ENCODE measurements at places on chromosomes 5 and 9.

- DNase-seq = no peak
These were observed 258.1 kb downstream of the CTNND2 start for GRCh38 chr5:11646141-11646540.

DNA sequence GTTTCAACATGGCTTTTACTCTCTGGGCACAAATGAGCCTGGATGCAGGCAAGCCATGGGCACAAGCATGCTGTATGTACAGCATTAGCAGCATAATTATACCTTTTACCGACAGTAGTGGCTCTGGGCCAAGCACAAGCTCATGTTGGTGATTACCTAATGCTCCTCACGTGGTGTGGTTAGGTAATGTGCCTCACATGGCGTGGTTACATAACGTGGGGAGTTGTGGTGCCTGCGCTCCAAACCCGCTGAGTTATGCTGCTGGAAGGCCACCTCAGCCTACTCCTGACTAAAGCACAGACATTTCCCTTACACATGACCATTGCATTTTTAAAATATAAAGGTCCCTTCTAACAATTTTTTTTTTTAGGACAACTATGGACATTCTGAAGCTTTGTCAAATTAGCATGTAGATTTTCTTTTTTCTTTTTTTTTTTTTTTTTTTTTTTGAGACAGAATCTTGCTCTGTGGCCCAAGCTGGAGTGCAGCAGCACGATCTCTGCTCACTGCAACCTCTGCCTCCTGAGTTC, 794.0 kb downstream of the EFNA5 start:
- DNase-seq = peak; percentile 78

DNA sequence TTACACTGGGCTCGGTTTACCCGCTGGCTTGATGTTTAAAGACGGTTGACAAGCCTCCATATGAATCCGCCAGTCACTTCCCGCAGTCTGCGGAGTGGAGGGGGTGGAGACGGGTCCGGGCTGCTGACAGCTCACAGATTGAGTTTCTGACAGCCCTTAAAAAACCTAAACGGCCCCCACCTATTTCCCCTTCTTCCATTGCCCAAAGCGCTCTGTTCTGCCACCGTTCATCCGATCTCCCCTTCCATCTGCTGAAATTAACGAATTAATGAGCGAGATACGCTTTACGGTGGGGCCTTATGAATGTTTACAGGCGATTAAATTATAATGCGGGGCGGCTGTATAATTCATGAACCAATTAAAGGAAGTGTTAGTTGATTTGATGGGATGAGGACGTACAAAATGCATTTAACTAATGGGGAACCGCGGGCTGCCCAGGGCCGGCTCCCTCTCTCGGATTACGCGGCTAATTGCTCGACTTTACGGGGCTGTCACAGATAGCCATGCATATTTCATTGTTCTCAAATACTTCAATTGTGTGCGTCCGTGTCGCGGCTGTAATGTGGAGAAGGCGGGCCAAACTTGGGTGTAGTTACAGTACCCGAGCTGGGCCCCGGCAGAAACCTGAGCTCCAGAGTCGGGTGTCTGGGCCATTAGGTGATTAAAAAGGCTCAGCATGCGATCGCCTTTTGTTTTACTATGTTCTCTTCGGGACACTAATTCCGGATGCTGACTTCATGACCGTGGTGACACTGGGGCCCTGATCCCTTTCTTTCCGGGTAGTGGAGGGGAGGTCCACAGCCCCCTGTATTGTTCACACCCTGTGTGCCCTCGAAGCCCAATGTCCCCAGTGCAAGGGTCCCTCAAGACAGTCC, 74.9 kb downstream of the GTF3C4 start:
- peak; percentile 80 for DNase-seq

DNA sequence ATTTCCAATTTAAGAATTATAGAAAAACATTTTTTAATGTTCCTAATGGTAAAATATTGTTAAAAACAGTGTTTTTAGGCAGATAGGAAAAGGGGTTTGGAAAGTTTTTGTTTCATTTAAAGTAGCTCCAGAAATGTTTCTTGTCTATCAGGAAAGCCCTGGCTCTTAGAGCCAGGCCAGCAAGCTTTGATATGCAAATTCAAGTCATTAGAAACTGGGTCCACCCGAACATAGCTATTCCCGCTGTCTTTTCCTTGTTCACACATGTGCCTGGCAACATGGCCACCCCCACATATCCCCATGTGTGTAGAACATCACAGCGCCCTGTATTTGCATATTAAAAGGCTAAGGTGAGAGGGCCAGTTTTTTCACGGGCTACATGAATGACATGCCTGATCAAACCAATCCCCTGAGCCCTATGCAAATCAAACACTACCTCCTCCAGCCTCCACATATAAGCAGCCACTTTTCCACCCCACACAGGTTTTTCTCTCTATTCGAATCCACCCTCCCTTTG, 925.3 kb upstream of the CDH10 start:
- no peak for DNase-seq

DNA sequence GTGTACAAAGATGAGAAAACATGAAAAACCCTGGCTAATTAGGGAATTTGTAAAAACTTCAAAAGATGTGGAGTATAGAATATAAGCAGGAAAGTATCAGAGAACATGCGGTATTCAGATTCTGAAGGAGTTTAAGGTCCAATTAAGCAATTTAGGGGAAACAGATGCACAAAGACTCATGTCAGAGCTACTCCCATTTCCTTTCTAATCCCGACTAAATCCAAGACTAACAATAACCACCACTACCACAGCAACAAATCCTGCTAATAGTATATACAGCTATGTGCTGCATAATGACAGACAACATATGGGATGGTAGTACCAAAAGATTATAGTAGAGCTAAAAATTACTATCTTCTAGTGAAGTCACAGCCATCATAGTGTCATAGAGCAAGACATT, 102.1 kb downstream of the LURAP1L start:
- no peak for DNase-seq

DNA sequence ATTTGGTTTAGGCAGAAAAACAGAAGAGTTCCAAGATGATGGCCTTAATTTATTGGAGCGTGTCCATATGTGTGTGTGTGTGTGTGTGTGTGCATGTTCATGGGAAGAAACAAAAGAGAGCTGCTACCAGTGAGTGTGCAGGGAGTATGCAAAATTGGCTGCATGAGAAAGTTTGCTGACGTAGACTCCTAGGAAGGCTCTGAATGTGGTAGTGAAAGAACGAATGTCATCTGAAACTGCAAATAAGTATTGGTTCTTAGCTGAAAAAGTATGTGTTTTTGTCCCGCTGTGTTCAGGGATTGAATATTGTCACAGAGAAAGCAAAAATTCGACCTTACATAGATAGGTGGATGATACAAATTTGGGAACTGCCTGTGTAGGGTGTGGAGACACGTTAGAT, 542.6 kb upstream of the COX7C start:
- no peak for DNase-seq

DNA sequence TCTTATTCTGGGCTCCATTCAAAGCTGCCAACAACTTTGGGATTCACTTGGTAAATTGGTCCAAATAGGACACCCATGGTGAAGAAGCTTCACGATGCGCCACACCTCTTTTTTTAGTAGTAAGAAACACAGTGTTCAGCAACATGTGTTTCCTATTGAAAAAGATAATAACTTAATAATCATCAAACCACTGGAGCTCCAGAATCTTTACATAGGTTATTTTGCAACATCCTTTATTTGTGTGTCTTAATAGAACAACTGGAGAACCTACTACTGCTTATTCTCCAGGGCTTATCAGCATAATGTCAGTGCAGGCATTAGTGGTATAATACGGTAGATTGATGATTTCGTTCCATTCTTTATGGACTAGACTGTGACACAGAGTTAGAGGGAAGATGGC, 63.3 kb upstream of the DAPK1 start:
- DNase-seq = no peak

- no peak for DNase-seq
These were observed 24.1 kb downstream of the IL33 start for GRCh38 chr9:6239694-6240093.

- DNase-seq = no peak
These were observed 19.0 kb downstream of the OLFML2A start for GRCh38 chr9:124795881-124796431.

DNA sequence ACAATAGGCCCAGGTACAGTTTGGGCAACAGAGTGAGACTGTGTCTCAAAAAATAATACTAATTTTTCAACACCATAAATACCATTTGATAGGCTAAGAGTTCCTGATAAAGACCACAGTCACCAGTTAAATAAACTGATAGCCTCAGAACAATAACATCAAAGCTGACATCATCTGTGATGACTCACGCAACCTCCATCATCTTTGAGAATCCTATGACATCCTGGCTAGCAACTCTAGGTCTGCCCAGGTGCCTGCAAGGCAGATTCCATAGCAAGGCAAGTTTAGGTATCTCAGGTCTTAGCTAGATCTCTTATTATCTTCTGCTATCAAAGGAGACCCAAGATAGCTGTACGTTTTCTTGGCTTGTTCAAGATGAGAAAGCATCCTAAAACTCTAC, 30.5 kb upstream of the UBAP2 start:
- DNase-seq = peak; percentile 28

- no peak for DNase-seq
These were observed 143.5 kb downstream of the MLLT3 start for GRCh38 chr9:20478786-20479185.

- no peak for DNase-seq
These were observed 659.4 kb upstream of the ADAMTS16 start for GRCh38 chr5:4480528-4481349.

DNA sequence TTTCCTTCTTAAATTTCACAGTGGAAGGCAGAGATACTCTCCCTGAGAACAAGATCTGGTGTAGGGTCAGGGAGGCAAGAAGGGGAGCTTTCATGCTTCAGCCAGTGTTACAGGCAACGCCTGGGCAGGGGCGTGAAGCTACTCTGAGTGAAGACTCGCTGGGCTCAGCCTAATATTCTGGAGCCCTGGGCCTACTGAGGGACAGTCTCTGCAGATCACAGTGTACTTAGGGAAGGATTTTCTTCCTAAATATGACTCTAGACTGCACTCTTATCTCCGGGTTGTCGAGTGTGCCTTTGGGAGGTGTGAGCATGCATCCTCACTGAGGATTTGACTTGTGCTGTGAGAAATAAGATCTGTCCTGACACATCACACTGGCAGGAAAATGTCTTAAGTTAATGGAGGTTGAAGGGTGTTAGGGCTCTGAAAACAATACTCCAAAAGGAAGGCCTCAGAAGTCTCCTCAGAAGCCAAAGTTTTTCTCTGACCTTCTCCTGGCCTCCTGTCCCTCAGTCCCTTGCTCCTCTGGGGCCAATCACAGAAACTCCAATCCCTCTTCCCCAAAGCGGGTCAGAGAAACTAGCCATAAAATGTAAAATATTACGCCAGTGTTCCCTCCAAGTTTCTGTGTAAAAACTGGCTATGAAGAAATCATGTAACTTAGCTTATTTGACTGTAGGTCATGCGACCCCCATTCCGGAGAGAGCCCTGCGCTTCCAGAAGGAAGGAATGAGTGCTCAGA, 156.8 kb upstream of the TBC1D2 start:
- no peak for DNase-seq

- DNase-seq = peak; percentile 67
These were observed 68.2 kb downstream of the TLE1 start for GRCh38 chr9:81621118-81621517.

- no peak for DNase-seq
These were observed 101.9 kb upstream of the S1PR3 start for GRCh38 chr9:88889386-88889785.

- DNase-seq = no peak
These were observed 54.2 kb downstream of the SLCO4C1 start for GRCh38 chr5:102241809-102242421.

DNA sequence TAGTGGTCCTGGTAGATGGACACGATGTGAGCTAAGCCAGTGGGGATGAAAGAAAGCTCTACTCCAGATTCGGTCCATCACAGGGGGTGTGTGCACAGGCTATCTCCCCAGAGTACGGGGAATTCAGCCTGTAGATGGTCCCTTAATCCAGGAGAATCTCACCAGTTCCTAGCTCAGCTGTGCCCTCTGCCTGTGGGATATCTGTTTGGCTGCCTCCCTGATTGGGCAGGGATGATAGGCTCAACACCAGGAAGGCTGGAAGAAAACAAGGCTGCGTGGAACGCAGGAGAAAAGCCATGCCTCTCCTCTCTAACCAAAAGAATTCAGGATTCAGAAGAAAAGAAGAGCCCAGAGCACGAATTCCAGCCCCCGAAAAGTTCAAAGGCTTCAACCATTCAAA, 40.9 kb downstream of the VLDLR start:
- peak; percentile 51 for DNase-seq

DNA sequence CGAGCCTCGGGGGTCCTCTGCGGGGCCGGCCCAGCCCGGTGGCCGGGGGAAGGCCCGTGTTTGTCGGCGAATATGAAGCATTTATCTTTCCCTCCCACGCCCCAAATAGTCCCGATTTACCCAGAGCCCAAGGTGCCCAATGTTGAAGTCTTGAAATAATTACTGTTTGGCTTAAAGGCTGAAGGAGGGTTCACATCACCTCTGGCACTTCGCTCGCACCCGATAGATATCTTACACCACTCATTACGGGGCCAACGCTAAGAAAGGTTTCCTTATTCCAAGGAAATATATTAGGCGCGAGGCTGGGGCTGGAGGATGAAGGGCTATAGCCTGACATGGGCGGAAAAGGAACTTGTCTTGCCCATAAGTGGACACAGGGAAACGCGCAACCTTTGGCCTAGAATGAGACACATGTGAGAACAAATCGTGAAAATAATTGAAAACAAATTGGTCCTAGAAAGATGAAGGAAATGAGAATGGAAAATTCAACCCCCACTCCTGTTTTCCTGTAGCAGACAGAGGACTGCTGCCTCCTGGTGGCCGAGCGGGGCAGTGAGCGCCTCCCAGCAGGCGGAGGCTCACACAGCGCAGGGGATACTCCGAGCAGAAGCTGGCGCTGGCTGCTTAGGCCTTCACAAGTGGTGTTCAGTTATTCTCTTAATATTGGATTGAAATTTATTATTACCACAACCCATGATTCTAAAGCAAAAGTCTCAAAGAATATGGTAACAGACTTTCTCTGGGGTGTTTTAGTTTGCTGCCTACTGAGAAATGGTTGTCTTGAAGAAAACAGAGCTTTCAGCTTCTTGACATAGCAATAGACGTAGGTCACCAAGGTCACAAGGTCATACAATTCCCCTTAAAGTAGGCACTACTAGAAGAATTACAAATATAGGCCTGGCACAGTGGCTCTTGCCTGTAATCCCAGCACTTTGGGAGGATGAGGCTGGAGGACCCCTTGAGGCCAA, 7.9 kb downstream of the CCL21 start:
- peak; percentile 76 for DNase-seq

DNA sequence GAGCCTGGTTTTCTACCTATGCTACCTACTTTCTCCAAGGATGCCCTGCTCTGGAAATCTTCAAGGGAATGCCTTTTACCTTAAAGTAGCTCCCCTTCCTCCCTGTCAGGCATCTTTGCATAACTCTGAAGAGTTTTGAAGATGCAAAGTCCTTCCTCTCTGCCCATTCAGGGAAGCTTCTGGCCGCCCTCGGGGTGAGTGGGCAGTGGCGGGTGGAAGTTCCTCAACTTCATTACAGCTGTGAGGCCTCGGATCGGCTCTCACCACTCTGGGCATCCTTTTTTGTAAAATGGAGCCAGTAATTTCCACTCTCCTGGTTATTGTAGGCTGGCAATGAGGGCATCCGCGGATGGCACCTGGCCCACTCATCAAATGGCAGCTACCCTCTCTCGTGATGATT, 31.7 kb upstream of the STXBP1 start:
- DNase-seq = no peak

GRCh38 chr9:7117676-7118561, 360.1 kb downstream of the KDM4C start:
- peak; percentile 43 for DNase-seq
